ENCODE measurements at places on chromosomes 11 and 22. TPM values are rescaled to one million over a fixed set of nuclear protein-coding genes. Genes with fewer than 3 reads are reported as not detected.

DNA sequence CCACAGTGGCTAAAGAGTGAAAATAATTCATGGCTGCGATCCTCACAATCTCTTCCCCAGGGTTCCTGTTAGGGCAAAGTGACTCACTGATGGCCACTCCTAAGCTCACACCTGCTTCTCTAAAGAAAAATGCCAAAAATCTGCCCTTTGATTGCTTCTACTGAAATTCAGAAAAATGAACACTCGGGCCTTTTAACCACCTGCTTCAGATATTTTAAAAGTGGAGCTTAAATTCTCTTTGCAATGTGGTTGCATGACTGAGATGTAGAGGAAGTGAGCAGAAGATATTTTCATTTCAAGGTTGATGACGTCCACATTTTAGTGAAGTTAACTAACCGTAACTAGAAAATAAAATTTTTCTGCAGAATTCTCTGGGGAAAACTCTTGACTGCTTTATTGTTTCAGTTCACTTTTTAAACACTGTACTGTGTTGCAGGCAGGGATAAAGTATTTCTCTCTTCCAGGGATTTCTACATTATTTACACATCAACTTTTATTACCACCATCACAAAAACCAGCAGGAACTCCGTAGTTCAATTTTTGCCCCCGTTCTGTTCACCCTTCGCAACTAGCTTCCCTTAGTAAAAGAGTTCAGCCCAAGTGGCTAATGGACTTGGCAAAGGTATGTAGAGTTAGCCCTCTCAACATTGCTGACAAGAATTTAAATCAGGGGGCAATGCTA is 8.5 kb downstream of the RAB30 start:
- DNase-seq = no peak

GRCh38 chr22:24323695-24324094 is 53.1 kb downstream of the SPECC1L start:
- DNase-seq = no peak

DNA sequence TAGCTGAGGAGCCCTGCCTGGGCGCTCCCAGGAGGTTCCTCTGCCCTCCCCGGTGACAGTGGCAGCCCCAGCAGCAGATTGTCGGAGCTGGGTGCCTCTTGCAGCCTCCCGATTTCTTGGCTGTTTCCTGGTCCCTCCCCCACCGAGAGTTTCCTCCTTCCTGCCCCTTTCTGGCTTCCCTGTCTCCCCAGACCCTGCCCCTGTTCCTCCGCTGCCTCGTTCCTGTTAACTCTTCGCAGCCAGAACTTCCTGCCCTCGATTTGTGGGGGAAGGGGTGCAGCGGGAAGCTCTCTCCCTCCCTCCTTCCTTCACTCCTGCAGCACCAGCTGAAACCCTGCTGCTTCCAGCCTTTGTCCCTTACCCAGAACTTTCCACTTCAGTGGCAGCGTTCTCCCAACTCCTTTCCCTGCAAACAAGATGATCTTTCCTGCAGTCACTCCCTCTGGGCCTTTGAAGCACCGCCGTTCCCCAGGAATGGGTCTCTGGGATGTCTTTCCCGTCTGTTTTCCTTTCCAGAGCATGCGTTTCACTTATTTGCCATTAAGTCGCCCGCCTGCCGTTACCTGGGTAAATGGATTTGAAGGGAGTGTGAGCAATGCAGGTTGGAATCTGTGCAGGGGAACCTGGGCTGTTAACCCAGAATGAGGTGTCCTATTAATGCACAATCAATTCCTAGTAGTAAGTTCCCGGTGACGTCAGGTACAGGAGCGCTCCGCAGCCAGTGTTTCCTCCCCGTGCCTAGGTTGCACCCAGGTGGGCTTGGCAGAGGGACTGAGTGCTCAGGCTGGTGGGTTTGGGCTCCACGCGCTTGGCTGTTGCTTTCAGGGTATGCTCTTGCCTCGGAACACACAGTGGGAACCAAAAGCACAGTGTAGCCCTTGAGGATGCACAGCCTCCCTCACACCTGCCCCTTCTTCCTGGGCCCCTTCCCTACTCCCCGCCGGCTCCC is 4.3 kb downstream of the GRK2 start:
- peak; percentile 92 for DNase-seq

- no peak for DNase-seq
Measured at GRCh38 chr11:70303070-70303469, 32.6 kb downstream of the PPFIA1 start.

DNA sequence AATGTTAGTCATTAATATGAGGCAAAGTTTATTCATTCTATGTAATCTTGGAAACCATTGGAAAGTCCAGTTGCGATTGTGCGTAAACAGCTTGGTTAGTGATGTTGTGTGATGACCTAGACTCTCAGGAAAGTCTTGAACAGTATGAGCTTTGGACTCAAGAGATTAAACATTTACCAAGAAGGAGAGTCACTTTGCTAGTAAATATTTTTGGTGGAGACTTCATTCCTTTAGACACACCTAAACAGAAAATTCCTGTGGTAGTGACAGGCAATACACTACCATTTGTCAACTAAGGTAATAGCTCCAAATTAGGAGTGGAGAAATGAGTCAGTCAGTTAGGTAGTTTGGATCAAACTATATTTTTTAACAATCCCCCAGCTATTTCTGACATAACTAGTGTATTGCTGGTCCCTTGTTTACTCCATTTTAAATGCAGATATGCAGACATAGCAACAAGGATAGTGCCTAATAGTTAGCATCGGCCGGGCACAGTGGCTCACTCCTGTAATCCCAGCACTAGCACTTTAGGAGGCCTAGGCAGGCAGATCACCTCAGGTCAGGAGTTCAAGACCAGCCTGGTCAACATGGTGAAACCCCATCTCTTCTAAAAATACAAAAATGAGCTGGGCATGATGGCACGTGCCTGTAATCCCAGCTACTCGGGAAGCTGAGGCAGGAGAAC is 89.3 kb downstream of the ARHGAP42 start:
- DNase-seq = no peak

- DNase-seq = no peak
Measured at GRCh38 chr11:96960926-96961325, 571.1 kb downstream of the JRKL start.

- DNase-seq = no peak
Measured at GRCh38 chr22:47569389-47570299, 807.2 kb downstream of the TBC1D22A start.

DNA sequence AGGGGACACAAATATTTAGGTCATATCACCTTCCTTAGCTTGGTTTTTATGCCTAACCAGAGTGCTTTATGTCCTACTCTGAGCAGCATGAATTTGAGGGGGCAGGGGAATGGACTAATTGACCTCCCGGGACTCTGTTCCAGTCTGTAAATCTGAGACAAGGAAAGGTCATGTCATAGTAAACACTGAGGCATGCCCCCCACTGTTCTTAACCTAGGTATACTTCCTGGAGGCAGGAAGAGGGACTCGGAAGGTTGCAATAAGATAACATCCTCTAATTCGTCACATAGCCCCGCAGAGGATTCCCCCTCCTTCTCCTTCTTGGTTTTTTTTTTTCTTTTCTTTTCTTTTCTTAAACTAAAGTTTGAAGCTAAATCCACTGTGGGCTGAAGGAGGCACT is 540.3 kb upstream of the CADM1 start:
- DNase-seq = no peak

- DNase-seq = peak; percentile 43
Measured at GRCh38 chr22:33897448-33897835, 22.8 kb downstream of the LARGE1 start.

- DNase-seq = no peak
Measured at GRCh38 chr22:37991731-37992442, 7.5 kb upstream of the SOX10 start.

The ELP4 gene
- total RNA-seq = 35.5 TPM

- DNase-seq = no peak
Measured at GRCh38 chr11:100625041-100625440, 62.0 kb upstream of the ARHGAP42 start.

The MPPED1 gene
- total RNA-seq = 0.15 TPM

- peak; percentile 80 for DNase-seq
Measured at GRCh38 chr22:31079095-31079642, 1.9 kb upstream of the SMTN start.

DNA sequence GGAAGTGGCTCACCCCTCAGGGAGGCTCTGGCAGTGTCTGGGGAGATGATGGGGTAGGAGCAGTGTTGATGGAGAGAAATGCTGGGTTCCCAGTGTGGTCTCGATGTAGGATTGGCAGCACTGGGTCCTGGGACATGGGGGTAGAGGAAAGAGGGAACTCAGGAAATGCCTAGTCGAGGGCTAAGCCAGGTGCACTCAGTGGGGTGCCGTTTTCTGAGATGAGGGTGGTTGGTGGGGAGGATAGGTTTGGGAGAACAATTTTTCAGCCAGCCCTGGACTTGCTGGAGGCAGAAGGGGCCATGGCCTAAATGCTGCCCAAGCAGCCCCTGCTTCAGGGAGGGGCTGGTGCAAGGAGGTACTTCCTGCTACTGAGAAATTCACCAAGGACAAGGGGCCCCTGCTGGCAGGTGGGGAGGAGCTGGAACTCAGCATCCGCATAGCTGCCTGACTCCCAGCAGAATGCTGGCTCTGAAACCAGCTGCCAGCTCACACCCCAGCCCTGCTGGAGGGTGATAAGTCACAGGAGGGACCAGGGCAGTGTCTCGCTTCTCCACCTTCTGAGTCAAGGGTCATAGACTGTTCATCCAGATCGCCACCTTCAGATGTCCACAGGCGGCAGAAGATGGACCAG is 6.0 kb downstream of the CCDC157 start:
- peak; percentile 84 for DNase-seq

- DNase-seq = no peak
Measured at GRCh38 chr11:64499261-64500004, 91.6 kb upstream of the SLC22A12 start.

DNA sequence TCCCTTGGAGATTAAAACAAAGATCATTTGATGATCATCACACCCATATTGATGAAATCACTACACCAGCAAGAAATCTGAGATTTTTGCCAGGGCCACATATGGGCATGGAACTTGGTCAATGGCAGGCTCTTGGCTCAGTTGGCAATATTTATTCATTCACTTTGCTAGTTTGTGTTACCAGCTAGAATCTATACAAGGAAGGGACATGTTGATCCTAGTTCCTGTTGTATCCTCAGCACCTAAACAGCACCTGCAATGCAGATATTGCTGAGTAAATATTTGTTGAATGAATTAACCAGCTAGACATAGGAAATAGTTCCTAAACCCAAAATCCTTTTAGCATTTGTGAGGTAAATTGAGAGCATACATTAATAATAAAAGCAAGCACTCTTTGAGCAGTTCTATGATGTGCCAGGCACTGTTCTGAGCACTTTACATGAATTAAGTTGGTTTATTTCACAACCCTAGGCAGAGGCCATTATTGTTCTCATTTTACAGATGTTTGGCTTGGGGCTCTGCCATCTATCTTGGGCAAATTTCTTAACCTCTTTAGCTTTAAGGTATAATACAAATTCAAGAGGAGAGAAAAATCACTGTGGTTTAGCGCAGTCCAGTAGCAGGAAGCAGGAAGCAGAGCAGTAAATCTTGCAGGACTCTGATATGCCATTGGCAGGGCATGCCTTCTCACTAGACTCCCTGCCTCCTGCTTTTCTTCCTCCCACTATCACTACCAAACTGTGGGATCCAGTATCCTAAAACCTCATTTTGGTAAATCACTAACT is 1.6 kb downstream of the TRIM68 start:
- DNase-seq = no peak

GRCh38 chr11:129302386-129303101 is 73.1 kb upstream of the BARX2 start:
- DNase-seq = no peak

DNA sequence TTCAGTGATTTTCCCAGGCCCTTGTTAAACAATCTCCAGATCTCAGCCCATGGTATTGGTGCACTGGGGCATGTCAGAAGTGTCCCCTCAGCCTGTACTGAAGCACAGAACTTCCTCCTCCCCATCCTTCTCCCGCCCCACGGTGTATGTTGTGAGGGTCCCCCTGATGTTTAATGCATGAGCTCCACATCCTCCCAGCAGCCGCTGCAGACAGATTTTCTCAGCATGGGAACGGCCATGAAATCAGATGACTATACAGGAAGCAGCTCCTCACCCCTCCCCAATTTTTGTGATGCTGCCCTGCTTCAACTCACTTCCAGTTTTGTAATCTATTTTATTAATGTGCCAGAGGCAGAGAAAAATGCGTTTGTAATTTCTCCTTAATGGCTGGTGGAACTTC is 406.0 kb downstream of the MIAT start:
- no peak for DNase-seq

DNA sequence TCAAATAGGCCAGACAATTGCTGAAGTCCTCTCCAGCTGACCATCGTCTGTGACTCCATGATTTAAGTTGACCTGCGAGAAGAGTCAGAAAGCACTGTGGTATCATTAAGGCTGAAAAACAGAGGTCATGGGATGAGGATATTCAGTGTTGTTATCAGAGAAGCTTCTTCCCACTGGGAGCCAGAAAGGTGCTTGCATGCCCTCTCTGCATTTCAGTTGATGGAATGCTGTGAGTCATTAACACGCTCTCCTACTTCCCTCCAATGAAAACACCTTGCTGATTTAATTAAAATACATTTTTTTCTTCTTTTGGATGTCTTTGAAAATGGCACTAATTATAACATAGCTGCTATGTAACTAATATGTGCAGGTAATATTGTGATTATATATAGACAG is 667.0 kb downstream of the NTM start:
- no peak for DNase-seq

Measured in H7 (cell line).